ENCODE measurements at places on chromosomes 6 and 20.

GRCh38 chr20:1894471-1894950 is 696 bp upstream of the SIRPA start:
- peak; percentile 14 for DNase-seq

DNA sequence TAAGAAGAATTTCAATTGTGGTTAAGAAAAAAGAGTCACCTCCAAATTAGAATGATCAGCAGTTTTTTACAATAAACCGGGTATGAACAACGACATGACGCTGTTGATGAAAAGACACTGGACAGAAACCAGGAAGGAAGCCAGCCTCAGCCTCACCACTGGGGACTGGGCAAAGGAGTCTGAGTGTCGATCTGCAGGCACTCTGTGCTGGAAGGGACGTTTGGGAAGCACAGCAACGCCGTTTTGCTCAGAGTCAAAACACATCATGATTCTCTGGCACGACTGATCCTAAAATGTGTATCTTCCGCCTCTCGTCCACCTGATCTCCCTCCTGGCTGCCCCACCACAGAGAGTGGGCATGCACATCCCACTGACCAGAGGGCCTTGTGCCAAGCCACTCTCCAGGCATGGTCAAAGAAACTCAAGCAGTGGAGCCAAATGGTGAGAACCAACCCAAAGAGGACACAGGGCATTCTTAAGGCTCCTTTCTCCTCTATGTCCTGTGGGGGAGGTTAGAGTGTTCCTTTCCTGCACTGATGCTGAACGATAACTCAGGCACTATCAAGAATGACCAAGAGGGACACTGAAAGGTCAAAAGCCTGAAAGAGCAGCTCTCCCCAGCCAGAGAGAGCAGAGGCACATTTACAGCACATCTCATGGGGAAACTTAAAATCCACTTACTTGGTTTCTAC is 68.8 kb downstream of the AGPAT4 start:
- DNase-seq: no peak

DNA sequence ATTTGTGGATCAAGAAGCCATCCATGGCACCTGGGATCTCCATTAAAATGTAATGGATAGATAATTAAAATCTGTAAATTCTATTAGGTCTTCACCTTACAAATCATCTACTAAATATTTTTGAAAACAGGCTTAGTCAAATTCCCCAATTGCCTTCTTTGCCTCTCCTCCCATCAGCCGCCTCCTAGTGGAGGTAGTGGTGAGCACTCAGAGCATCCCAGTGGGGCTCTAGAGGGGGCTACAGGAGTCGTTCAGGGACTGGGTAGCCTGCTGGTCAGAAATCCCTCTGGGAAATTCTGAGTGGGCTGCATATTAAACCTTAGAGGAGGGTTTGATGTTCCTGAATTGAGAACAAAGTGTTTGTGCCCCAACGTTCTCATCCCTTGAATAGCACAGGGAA is 20.8 kb upstream of the PAX1 start:
- DNase-seq: no peak

DNA sequence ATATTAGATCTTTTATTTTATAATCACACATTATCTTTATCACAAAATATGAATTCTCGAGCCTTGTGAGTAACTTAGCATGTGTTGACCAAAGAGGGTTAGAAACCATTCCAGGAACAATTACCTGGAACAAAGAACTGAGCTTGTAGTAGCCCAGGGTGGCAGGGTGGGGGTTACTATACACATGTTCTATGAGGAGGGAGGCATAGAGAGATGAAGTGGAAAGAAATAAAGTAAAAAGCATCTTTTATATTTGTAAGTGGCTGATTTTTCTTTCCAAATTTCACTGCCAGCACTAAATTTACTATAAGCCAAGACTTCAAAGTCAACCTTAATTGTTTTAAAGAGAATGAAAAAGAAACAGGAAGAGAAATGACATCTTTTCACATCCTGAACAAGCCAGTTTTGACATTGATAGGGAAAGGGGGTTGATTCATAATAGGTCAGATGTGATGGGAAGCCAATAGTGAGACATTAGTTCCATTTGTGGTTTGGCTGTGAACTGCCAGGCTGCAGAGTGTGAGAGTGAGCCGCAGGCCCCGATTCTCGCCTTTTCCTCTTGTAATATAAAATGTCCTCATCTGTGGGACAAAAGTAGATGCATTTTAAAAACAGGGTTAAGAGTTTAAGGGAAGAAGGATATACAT is 52.7 kb upstream of the MYB start:
- DNase-seq: peak; percentile 34

DNA sequence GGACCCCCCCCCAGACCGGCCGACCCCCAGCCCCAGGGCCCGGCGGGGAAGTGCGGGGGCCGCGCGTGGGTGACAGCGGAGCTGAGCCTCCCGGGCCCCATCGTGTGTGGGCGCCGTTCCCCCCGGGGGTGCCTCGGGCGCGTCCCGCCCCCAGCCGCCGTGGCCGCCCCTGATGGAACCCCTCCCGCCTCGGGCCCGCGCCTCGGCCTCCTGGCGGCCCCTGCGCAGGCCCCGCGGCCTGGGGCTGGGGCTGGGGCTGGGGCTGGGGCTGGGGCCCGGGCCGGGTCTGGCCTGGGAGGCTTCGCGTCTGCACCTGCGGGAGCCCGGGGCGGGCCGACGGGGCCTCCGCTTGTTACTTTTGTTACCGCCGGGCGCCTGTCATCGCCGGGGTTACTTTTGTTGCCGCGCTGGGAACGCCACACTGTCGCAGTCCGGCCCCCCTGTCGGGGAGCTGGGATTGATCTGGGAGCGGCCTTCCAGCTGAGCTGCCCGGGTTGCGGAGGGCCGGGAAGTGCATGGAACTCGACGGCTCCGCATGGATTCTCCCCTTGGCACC is 598 bp downstream of the OGFR start:
- peak; percentile 47 for DNase-seq

DNA sequence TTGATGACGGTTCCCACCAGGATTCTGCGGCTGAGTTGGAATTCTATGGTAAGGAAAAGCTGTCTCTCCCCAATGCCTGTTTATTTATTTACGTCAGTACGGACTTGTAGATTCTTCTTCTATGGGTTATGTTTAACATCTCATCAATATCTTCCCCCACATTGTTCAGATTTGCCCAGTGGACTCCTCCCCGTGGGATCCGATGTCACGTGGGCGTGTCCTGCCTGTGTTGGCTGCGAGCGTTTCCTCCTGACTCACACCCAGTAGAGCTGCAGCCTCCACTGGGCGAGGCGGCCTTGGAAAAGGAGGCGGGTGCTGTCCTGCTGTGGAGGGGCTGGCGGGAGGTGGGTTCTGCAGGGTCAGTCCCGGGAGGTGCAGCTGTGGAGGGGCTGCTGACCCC is 46.8 kb upstream of the SLCO4A1 start:
- DNase-seq: no peak
